A549 treated with DMSO at 1 μM for 4 hours (cell line): ENCODE measurements at places on chromosomes 2 and 18. TPM values are rescaled to one million over a fixed set of nuclear protein-coding genes. Genes with fewer than 3 reads are reported as not detected.

DYNC1I2 gene
- 62.8 to 79.3 TPM (median 72.0 TPM) in 5 replicates for total RNA-seq

HMSD gene
- 0.23 to 1.9 TPM (median 0.35 TPM) in 4 of 5 replicates, not detected in the other for total RNA-seq

TGIF1 gene
- total RNA-seq, result 126 to 170 TPM (median 162 TPM) in 5 replicates

HOXD10 gene
- total RNA-seq, result 5.7 to 8.5 TPM (median 7.4 TPM) in 5 replicates

MAL gene
- 0.16 to 0.23 TPM in 2 of 5 replicates, not detected in the others for total RNA-seq

ABCB6 gene
- 24.1 to 39.3 TPM (median 33.7 TPM) in 5 replicates for total RNA-seq

GNAL gene
- 6.7 to 7.8 TPM (median 6.8 TPM) in 5 replicates for total RNA-seq

PID1 gene
- total RNA-seq, result 2.7 to 3.5 TPM (median 2.9 TPM) in 5 replicates

MRPL53 gene
- total RNA-seq, result 105 to 147 TPM (median 128 TPM) in 5 replicates

SPP2 gene
- not detected in 5 replicates for total RNA-seq

GYPC gene
- not detected in 5 replicates for total RNA-seq

CHRNG gene
- total RNA-seq, result not detected in 5 replicates
